Trophoblast cell (in vitro differentiated cells and primary cell): ENCODE measurements at places on chromosomes 6 and 20.

GRCh38 chr6:75199889-75200288 is 6.0 kb downstream of the COL12A1 start:
- no peak for DNase-seq

- DNase-seq: peak; percentile 51
Observed at GRCh38 chr6:55108134-55109130, 65.9 kb upstream of the HCRTR2 start.

GRCh38 chr20:4748847-4749246 is 27.1 kb downstream of the PRND start:
- no peak for DNase-seq

GRCh38 chr6:51846531-51846930 is 240.9 kb downstream of the PKHD1 start:
- DNase-seq: no peak
